ENCODE measurements at places on chromosomes 5 and 9.
A peak's percentile ranks its signal among the peaks of the same experiment; 100 is the strongest.

- DNase-seq = no peak
Observed at GRCh38 chr5:65172486-65173129, 309.1 kb downstream of the ADAMTS6 start.

DNA sequence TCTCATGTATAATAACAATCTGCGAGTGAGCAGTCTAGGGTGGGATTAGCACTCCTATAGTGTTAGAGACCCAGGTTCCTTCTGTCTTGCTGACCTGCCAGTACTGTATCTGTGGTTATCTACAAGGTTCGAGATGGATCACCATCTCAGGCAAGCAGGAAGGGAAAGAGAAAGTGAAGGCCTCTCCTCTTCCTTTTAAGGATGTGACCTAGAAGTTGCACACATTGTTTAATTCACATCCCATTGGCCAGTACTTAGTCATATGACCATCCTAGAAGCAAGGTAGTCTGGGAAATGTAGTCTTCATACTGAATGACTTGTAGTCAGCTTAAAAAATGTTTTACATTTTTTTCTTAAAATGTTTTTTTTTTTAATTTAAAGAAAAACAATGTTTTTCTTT is 168.6 kb downstream of the CARTPT start:
- peak; percentile 56 for DNase-seq

- DNase-seq = no peak
Observed at GRCh38 chr5:88691230-88691582, 191.8 kb downstream of the MEF2C start.

- no peak for DNase-seq
Observed at GRCh38 chr5:65873181-65873750, 53.1 kb upstream of the ERBIN start.

GRCh38 chr9:87073692-87074091 is 126.4 kb upstream of the GAS1 start:
- DNase-seq = no peak

GRCh38 chr9:121262423-121262822 is 5.5 kb upstream of the GSN start:
- no peak for DNase-seq

GRCh38 chr9:37640246-37640645 is 10.5 kb upstream of the FRMPD1 start:
- no peak for DNase-seq

- no peak for DNase-seq
Observed at GRCh38 chr5:59285300-59286016, 608.1 kb downstream of the PDE4D start.

DNA sequence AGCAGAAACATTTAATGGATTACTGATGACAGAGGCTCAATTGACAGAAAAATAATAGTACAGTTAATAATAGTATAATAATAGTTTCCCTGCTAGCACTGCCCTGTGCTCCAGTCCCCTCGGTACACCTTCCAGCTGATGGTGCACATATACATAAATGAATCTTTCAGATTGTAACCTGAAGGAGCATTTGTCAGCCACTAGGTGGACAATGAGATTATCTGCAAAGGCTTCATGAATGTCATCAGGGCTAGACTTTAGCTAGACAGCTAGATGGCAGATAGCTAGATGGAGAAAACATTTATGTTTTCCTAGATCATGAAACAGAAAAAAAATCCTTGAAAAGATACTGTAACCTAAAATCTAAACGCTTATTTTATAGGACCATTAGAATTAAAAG is 304.4 kb upstream of the SMC2 start:
- DNase-seq = no peak

GRCh38 chr5:142133330-142134206 is 25.0 kb downstream of the NDFIP1 start:
- no peak for DNase-seq

DNA sequence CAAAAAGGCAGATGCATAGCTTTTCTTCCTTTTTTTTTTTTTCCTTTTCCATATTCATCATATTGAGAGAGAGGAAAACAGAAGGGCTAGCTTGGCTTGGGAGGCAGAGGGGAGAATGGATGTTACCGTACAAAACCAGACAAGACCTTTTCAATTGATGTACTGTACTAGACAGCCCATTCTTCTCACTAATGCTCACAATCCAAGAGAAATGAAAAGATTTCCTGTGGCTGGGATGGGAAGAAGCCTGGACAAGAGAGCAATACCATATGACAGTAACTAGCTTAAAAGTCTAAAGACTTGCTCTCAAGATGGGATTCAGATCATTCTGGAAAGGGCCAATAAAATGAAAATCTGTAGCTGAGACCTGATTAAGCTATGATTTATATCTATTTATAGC is 3.4 kb downstream of the CEMIP2 start:
- no peak for DNase-seq

DNA sequence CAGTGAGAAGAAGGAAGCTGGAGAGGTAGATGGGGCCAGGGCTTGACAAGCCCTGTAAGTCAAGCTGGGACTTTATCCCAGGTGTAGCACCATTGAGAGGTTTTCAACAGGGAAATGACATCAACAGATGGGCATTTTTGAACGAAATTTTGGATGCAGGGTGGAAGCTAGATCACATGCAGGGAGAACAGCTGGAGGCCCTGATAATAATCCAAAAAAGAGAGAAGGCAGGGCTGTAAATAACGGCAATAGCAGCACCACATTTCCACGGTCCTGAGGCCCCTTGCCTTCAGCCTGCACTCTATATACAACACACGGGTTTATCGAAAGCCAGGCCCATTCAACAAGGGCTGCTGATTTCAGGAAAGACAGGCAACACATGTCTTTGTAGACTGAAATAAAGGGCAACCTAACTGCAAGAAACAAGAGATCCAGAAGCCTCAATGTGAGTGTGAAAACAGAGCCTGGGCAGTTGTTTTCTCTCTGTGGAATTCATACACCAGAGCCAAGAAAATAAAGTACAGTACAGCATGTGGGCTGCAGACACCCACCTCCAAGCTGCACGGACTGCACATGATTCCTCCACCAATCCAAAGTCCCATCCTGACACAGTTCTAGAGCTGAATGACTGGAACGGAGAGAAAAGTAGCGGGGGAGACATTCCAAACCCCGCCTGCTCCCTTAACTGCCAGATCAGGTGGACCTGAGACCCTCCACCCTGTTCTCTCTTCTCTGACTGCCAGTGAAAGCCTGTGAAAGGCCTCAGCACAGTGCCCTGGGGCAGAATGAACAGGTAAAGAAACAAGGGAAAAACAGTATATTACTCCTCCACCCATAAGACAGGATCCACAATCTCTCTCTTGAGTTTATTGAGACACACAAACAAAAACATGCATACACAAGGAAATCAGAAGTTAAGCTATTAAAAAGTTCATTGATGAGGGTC is 36.3 kb downstream of the KLHL3 start:
- no peak for DNase-seq

DNA sequence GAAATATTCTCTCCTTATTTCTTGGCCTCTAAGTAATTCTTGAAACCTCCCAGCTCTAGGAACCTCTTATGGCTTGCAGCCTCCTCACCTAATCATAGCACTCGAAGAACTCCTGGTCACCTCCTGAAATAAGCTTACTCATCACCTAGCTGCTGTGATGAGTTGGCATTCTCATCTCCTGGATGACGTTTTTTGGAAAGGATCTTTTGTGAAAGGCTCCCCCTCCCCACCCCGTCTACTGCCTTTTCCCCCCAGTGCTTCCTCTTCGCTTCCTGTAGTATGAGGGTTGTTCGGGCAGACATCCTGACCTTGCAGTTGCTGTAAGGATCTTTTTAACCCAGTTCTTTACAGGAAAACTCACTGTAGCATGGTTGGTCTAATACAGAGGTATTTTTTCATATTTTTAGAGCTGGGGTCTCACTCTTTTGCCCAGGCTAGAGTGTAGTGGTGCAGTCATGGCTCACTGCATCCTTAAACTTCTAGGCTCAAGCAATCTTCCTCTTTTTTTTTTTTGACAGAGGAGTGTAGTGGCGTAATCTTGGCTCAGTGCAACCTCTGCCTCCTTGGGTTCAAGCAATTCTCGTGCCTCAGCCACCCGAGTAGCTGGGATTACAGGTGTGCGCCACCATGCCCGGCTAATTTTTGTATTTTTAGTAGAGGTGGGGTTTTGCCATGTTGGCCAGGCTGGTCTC is 41.8 kb downstream of the ARHGAP26 start:
- no peak for DNase-seq

DNA sequence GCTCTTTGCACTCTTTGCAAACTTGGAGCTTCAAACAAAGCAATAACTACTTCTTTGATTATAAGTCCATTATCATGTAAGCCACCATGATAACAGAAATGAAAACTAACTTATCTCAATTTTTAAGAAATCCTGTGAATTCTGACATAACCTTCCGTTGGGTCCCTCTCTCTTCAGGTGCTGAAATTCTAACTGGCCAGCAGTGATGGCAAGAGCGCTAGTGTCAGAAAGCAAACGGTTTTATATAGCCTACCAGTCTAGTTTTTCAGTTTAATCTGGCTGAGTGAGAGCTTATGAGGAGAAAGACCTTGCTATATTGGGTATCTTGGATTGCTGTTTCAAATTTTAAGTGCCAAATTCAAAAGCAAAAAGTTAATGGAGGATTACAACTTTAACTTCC is 13.4 kb downstream of the NFIB start:
- DNase-seq = no peak

DNA sequence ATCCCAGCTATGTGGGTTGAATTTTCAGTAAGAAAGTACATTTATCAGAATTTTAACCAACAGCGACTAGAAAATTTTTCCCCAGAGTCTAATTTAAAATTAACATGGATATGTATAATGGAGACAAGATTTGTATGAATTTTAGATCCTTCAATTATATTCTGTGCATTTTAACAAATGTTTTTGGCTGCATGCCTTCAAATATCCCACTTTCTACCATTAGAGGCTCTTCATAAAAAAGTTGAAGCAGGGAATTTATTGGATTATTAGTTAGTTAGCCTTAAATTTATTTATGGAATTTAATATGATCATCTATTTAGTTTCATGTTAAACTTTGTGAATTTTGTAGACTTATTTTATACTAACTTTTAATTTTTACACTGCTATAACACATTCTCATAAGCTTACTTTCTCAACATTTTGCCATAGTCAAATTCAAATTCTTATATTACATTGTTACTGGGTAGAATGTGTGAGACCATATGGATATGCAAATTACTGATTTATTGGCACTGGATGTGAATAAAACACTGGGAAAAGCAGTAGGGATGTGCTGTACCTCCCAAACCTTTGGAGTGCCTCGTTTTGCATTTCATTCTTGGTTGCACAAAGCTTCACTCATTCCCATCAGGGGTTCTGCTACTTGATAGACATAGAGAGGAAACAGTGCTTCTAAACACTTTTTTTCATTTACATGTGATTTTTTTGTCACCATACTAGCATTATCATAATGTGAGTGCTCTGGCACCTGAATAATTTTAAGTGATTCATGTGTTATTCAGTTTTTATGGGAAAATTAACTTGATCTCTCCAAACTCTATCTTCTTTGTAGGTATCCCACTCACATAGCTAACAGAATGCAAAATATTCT is 491.8 kb upstream of the COX7C start:
- DNase-seq = no peak

GRCh38 chr9:18564018-18564880 is 90.3 kb downstream of the ADAMTSL1 start:
- DNase-seq = no peak

- no peak for DNase-seq
Observed at GRCh38 chr9:130433168-130433946, 11.4 kb upstream of the ASS1 start.

DNA sequence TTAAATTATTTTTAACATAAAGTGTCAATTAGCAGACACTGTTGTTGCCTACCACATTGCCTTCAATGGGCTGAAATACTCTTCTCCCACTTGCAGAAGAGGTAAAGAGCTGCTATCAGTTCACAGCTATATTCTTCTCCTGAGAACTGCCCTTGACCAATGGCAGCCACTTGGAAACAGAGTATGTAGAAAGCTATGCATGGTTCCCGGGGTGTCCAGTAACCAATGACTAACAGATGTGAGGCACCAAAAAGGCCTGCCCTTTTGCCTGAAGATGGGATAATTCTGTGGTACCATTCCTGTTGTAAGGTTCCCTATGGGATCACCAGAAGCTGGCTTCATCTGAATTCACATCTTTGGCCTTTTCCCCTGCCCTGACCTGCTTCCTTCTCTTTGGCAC is 181.4 kb upstream of the MAP3K1 start:
- no peak for DNase-seq

GRCh38 chr5:854966-855743 is 4.4 kb upstream of the ZDHHC11 start:
- DNase-seq = no peak

DNA sequence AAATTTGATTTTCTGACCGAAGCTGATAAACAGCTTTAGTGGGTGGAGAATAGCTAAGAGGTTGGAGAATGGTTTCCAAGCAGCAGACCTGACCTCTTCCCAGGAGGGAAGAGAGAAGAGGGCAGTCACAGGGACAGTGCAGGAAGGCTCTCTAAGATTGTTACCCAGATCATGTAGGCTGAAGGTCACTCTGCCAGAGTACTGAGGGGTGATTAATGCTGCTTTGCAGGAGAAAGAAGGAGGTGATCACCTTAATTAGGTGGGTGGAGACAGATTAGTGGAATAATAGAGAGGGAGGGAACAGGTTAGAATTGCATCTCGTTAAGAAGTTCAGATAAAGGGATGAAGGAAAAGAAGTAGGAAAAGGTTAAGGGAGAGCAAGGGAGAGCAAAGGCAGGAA is 440.5 kb downstream of the BRINP1 start:
- DNase-seq = no peak
